ENCODE measurements at places on chromosomes 1 and 21.

DNA sequence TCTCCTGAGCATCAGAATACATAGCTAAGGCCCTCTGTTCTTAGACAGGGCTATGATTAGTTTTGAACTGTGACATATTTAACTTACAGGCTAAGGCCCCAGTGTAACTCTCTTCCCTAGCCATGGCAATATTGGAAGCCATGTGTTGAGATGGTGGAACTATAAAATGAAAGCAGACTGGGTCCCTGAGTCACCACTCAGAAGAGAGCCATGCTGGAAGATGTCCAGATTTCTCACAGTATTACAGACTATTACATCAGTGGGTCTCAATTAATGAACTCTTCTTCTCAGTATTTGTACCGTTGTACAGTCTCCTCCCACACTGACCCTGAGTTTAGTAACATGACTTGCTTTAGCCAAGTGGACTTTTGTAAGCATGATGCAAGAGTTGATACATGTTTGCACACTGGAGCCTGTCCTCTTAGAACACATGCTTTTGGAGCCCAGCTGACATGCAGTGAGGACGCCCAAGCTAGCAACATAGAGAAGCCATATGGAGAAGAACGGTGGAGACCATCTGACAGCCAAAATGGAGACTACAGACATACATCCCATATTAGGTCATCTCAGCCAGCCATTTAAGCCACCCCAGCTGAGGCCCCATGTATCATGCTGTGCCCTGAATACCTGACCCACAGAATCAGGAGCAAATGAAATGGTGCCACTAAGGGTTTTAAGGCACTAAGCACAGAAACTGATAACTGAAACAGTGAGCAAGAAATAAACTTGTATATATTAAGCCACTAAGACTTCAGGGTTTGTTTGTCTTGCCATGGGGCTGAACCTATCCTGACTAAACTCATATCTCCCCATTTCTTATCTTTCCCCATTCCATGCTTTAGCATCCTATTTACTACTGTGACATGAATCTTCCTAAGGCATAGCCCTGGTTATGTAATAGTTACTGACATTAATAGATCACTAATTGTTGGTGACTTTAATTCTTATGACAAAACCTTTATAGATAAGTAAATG is 24.4 kb downstream of the TBX15 start:
- DNase-seq = no peak

DNA sequence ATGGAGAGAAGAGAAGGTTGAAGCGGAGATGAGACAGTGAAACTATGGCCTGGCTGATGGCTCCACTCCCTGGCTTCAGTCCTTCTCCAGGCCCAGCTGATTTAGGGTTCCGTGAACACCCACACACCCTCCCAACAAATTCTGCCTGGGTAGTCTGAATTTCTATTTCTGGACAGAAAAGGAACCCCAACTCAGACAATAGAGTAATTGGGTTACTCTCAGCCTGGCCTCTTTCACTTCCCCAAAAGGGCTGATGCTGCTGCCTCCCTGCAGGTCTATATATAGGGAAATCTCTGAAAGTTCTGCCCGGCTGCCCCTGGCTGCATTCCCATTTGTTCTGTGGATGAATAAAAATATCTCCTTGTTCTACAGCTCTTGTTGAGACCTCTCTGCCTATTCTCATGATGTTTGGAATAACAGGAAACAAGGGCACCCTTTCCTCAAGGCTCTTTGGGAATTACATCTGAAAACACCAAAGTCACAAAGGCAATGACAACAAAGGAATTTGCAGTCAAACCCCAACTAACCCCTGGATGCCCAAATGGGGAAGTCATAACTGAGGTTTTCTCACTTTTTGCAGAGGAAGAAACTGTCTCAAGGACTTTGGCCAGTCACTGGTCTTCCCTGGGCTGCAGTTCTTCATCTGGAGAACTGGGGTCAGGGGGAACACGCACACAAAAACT is 11.4 kb upstream of the ZSCAN20 start:
- DNase-seq = no peak

DNA sequence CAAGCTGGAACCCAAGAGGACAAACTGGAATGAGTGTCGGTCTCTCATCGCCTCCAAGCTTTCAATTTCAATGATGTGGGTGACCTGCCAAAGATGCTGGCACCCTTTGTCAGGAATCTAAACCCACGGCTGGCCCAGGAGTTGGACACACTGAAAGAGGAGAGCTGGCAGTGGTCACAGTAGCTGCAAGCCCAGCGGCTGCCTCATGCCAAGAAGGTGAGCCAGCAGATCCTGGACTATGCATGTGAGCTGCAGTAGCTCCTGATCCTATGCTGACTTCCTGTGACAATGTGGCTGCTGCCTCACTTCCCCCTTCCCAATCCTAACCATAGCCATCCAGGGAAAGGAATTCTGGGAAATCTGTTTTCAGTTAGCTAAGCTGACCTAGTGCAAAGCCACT is 117.0 kb upstream of the VAV3 start:
- DNase-seq = no peak

GRCh38 chr1:1196431-1197187 is 9.8 kb downstream of the TNFRSF18 start:
- no peak for DNase-seq

- DNase-seq = no peak
Measured at GRCh38 chr1:93448983-93449804, 1.3 kb downstream of the FNBP1L start.

- no peak for DNase-seq
Measured at GRCh38 chr1:205247130-205247921, 19.6 kb downstream of the TMCC2 start.

DNA sequence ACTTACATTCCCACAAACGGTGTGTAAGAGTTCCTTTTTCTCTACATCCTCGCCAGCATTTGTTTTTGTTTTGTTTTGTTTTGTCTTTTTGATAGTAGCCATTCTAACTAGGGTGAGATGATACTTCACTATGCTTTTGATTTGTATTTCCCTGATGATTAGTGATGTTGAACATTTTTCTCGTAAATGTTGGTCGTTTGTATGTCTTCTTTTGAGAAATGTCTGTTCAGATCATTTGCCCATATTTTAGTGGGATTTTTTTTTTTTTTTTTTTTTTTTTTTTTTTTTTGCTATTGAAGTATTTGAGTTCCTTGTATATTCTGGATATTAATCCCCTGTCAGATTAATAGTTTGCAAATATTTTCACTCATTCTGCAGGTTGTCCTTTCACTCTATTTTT is 19.2 kb upstream of the GPR161 start:
- no peak for DNase-seq

- DNase-seq = no peak
Measured at GRCh38 chr1:87474098-87474497, 145.4 kb downstream of the LMO4 start.

DNA sequence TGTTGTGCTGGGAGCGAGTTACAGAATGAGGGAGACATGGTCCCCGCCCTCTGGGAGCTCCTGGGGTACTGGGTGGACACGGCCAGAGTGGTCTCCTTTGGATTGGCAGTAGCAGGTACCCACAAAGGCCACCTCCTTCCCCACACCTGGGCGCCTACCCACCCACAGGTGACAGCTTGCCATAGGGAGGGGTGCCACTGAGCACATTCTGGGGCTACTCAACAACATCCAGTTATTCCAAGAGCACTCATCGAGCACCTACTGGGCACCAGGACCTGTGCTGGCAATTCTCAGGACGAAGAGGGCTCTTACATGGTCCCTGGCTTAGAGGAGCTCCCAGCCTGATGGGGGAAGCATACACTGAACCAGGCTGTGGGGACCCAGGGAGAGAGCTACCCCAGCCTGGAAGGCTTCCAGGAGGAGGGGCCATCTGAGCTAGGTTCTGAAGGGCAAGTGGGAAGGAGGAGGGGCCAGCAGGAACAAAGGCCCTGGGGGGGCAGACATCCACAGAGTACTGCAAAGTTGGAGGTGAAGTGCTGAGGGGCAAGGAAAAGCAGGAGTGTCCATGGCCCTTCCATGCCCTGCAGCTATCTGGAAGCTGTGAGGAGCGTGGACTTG is 22.0 kb downstream of the MRPL37 start:
- no peak for DNase-seq

DNA sequence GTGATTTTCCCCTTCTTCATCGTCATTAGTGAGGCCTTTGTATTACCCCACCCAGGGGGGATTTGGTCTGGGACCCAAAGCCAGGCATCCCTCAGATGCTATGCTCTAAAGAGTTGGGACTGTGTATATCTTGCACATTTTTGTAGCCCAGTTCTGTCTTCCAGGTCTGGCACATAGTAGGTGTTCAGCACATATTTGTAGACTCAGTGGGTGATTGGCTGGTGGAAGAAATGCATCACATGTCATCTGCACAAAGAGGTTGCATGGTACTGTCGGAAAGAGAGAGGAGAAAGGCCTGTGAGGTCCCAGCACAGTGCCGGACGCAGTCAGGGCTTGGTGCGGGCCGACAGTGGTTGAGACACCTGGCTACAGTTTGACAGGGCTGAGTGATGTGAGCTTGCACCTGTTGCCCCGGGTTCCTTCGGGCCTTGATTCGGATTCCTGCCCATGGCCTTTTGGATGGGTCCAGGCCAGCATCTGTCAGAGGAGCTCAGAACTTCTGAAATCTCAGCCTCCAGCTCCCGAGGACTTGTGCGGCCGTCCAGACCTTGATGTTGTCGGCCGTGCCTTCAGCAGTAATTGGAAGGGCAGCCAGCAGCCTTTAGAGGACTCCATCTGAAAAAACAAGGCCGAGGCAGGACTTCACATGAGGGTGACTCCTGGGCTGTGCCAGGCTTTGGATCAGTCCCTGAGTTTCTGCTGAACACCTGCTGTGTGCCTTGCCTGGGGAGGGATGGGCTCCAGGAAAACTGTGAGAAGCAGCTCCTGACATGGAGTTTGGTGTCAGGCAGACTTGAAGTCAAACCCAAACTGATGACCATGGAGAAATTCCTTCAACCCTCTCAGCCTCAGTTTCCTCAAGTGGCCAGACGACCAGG is 40.9 kb upstream of the PADI1 start:
- DNase-seq = no peak

All from T-helper 2 cell treated with Interferon-gamma antibody and Interleukin-4, amounts not matched to agents 5 μg/mL and 100 μg/mL, for 36 hours (primary cell).